ENCODE measurements at places on chromosomes 4 and X.

GRCh38 chr4:17366496-17366895 lies 145.4 kb downstream of the QDPR start:
- no peak for DNase-seq

DNA sequence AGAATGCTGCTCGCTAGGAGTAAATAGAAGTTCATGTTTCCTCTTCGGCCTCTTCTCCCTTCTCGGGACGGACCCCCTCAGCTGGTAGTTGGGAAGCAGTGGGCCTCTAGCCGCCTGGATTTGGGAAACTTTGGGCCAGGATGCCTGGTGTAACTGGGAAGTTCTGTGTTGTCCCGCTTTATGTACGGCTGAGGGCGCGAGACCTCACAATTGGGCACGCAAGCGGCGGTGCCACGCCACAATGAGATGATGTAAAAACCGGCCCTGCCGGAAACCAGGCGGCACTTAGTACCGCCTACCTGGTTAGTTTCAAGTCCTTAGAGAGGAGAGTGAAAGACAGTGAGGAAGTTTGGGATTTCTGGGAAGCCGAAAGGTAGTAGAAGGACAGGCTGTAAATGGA lies at the start of gene CT83:
Gene CT83 (minus strand): TSS at position 155 of the 400 bp plus-strand sequence. CDS start 120 bp downstream, at position 35.
- no peak for DNase-seq

- DNase-seq, result no peak
These were observed 114.5 kb downstream of the ZAR1 start for GRCh38 chr4:48604527-48604926.

DNA sequence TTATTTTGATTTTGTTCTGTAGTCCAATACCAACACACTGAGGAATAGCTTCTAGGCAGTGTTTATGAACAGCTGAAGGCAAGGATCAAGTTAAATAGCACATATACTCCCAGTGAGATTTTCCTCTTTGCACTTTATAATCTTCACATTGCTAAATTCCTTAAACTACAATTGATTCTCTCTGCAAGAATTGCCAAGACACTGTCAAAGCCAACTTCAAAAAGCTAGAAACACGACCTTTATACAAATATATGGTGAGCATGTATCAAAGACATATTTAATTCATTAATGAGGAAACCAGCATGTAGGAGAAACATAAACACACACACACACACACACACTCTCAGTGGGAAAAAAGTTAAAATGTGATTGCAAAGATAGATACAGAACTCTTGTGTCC lies 86.4 kb upstream of the FAM9C start:
- DNase-seq, result no peak

DNA sequence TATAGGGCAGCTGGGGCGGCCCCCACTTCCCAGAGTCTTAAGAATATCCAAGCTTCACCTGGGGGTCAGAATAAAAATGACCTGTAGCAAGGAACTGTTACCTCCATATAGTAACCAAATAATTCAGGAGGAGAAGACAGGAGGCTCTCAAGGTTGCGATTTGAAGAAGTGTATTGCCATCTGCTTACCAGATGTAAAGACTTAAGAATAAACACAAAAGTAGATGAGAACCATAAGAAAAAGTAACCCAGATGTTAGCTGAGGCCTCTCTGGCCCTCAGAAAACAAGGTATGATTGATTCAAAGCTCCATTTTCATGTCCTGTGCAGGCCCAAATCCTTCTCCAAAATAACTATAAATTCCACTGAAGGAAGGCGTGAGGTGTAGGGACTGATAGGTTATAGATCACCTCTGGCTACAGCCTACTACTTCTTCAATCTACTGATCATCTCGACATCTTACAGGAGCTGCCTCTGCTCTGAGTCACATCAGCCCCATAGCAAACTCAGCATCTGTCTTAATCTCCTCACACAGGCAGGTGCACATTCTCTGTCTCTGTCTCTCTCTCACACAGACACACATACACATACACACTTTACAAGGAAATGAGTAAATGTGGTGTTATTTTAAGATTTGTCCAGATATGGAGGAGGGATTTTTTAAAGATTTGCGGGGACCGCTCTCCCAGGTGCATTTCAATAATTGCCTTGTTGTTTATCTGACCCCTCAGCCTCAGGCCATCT lies 193.9 kb upstream of the EDNRA start:
- no peak for DNase-seq

DNA sequence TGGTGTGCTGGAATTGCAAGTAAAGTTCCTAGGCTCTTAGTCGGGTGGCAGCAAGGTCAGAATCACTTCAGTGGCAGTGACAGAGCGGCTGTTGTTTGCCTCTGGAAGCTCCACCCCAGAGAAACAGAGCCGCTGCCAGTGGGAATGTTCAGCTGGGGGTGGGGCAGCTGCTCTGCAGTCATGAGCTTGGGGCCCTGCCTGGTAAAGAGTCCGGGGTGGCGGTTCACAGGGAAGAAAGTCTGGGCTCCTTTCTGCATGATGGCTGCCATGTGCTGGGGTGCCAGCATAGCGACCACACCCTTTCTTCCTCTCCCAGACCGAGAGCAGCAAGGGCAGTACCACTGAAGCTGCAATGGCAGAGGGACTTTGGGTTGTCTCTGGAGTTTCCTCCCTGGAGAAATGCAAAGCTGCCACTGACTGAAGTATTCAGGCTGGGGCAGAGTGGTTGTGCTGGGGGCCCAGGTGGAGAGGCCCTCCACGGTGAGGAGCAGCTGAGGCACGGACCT lies 108.8 kb upstream of the CENPE start:
- no peak for DNase-seq

DNA sequence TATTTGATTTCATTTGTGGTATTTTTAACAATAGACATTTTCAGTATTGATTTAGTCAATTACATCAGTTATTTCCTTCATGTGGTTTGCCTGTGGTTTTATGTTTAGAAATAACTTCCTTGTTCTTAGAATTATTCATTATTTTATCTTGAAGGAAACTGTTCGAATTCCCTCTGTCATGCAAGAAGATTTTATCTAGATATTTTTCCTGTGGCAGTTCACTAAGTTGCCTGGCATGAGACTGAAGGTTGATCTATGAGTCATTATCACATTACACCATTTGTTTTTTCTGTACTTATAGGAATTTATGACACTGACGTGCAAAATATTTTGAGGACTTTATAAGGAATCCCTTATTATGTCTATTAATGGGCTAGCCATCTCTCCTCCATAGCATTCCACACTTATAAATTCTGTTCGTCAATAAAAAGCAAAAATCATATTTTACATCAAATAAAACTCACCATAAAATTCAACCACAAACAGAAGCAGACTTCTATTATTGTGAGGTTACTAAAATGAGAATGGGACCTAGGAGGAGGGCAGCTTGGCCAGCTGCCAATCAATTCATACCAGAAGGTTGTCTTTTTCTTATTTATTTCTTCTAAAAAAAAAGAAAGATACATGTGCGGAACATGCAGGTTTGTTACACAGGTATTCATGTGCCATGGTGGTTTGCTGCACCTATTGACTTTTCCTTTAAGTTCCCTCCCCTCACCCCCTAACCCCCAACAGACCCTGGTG lies 179.0 kb downstream of the KCNIP4 start:
- no peak for DNase-seq

DNA sequence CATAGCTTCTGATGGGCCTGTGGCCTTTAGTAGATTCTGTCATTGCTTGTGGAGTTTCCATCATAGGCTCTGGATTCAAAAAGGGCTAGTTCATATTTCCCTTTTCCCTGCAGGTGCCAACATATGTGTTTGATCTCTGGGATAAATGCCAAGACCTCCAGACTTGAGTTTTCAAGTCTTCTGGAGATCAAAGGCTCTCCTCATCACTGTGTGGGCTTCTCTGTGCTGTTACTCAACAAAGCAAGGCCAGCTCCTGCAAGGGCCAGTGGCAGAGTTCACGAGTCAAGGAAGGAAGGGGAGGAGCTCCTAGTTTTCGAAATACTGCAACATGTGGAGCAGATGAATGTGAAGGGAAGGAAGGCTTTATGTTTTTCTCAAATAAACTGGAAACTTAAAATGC lies 62.7 kb upstream of the SCML1 start:
- no peak for DNase-seq

- no peak for DNase-seq
These were observed 66.8 kb upstream of the AFAP1 start for GRCh38 chr4:8006471-8006870.

DNA sequence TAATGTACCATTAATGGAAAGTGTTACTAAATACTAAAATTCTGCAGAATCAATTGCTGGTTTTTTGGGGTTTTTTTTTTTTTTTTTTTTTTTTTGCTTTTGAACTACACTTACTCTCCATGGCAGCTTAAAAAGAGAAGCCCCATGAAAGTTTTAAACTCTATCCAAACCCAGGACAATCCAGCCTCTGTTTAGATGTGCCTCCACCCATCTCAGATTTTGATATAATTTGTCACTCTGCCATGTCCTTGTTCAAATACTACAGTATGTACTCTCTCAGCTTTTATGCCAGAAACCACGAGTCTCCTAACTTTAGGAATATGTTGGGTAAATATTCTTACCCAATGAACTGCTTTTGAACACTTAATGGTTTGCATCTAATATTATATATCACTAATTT lies 84.2 kb downstream of the COL25A1 start:
- DNase-seq, result no peak

GRCh38 chr4:145697332-145697731 lies 17.4 kb downstream of the C4orf51 start:
- DNase-seq, result no peak

GRCh38 chr4:160869899-160870298 lies 1293.9 kb downstream of the FSTL5 start:
- no peak for DNase-seq

DNA sequence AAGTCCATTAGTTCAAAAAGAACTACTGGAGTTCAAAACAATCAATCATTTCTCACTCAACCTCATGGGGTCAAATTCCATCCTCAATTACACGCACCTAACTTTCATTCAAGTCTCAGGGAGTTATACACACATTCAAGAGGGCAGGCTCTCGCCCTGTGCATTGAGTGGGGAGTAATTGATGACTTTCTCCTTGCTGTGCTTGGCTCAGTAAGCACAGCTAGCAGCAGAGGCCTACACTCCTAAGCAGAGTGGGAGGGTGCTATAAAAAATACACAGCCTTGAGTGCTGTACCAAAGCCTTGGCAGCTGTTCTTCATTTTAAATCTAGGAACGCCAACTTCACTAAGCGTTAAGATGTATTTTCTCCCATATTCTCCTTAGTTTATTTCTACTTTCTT lies 958.3 kb upstream of the ADGRL3 start:
- DNase-seq, result no peak

DNA sequence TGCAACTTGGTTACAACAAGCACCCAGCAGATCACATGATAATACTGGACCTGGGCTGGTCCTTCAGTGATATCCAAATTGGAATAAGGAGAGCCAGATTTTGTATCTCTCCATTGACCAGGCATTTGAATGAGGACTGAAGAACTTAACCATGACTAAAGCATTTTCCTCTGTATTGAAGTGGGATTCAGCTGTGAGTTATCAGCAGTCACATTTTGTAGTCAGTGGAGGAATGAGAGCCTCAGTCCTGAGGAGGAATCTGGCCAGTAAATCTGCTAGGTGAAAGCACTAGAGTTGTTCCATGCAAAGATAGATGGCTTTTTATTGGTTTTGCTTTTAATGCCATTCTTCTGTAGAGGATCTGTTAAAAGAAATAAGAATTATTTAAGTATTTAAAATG lies 1506.0 kb downstream of the PCDH7 start:
- DNase-seq, result no peak

DNA sequence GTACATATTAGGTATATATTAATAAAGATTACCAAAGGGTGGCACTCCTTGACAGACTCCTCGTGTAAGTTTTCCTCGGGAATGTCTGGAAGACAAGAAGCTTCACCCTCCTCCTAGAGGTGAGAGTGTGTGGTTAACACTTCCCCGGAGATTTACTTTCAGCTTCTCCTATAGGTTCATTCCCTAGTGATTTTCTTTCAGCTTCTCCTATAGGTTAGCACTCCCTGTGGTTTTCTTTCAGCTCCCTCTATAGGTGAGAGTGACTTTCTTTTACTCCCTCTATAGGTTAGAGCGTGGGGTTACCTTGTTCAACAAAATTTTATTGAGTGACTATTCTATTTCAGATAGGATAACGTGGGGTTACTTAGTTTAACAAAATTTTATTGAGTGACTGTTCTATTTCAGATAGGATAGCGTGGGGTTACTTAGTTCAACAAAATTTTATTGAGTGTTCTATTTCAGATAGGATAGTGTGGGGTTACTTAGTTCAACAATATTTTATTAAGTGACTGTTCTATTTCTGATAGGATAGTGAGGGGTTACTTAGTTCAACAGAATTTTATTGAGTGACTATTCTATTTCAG lies 106.0 kb upstream of the PLAC1 start:
- DNase-seq, result no peak

- DNase-seq, result no peak
These were observed 17.6 kb downstream of the FBXO8 start for GRCh38 chr4:174265916-174266315.

- no peak for DNase-seq
These were observed 202.0 kb upstream of the GRID2 start for GRCh38 chr4:92101737-92102172.

- no peak for DNase-seq
These were observed 294.2 kb upstream of the CT83 start for GRCh38 chrX:116756958-116757357.

GRCh38 chr4:87939978-87940690 lies 35.4 kb upstream of the SPP1 start:
- DNase-seq, result no peak

Measured in activated effector memory CD4-positive, alpha-beta T cell treated with anti-CD3 and anti-CD28 coated beads, Interleukin-2, amount 50 U/mL, for 16 hours (primary cell).